ENCODE measurements at places on chromosomes 5 and 9.

- no peak for DNase-seq
These were observed 140.0 kb downstream of the MUSK start for GRCh38 chr9:110808599-110808980.

GRCh38 chr5:43873791-43874190 lies 270.8 kb downstream of the NNT start:
- DNase-seq: no peak

- DNase-seq: no peak
These were observed 104.7 kb downstream of the ISL1 start for GRCh38 chr5:51487952-51488351.

GRCh38 chr9:133715866-133716563 lies 22.1 kb downstream of the SARDH start:
- DNase-seq: no peak

- no peak for DNase-seq
These were observed 81.1 kb upstream of the EPB41L4B start for GRCh38 chr9:109401990-109402318.

DNA sequence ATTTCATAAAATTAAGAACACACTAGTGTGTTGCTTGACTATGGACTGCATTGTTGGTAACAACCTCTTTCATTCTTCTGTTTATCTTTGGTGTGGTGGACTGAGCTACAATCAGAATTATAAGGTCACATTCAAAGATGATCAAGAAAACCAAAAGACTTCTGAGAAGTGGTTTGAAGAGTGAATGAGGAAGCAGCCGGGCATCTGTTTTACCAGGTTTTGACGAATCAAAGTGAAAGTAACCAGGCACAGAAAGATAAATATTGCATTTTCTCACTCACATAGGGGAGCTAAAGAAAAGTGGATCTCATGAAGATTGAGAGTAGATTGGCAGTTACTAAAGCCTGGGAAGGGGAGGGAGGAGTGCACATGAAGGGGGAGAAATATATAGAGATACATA lies 589.1 kb downstream of the ZNF608 start:
- DNase-seq: no peak

All from iris pigment epithelial cell (primary cell).